ENCODE measurements at places on chromosomes 3 and 15.

DNA sequence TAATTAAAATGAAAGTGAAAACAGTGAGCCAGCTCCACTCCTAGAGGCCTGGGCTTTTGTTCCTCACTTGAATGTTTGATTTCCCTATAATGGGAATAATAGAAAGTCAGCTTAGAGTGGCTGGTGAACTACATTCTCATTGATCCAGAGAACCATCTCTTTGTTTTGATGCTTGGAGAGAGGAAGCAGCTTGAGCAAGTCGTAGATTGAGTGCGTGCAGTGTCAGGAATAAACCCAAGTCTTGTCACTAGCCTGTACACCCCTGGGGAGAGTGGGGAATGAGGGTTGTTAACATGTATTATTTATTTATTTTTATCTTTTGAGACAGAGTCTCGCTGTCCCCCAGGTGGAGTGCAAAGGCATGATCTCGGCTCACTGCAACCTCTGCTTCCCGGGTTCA lies 885 bp upstream of the LSG1 start:
- no peak for DNase-seq

- no peak for DNase-seq
These were observed 587.4 kb upstream of the MDFIC2 start for GRCh38 chr3:70899816-70900215.

DNA sequence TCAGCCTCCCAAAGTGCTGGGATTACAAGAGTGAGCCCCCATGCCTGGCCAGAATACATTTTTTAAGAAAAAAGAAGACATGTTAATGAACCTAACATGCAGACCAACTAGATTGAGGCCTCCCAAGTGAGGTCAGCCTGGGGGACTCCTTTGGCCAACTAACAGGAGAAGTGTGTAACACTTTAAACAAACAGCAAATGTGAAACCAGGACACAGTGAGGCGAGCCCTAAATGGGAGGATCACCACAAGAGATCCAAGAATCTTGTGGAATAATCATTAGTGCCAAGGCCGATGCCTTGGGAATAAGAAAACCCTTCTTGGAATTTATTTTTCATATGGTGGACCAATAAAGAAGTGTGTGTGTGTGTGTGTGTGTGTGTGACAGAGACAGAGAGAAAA lies 73.9 kb downstream of the ATP10A start:
- no peak for DNase-seq

- no peak for DNase-seq
These were observed 76.9 kb downstream of the MRPL46 start for GRCh38 chr15:88390164-88390901.

GRCh38 chr3:194330160-194330559 lies 21.0 kb downstream of the CPN2 start:
- no peak for DNase-seq

GRCh38 chr3:185561958-185562357 lies 9.6 kb upstream of the LIPH start:
- DNase-seq: no peak

GRCh38 chr15:33284336-33284735 lies 26.4 kb upstream of the RYR3 start:
- no peak for DNase-seq

GRCh38 chr15:51093488-51093838 lies 1.2 kb downstream of the TNFAIP8L3 start:
- DNase-seq: no peak

DNA sequence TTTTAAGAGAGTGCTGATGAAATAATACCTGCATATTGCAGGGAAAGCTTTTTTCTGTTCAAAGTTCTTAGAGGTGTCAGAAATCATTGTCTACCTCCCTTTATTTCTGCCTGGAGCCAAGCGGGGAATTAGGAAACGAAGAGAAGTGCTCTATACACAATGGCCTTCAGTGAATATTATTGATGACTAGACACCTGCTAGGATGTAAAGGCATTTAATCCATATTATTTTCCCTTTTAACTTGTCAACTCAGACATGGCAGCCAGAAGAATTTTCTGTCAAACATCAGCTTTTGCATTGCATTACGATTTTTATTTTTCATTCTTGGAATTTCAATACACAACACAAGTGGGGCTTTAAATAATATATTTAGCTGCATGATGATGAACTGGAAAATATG lies 24.7 kb downstream of the CADM2 start:
- no peak for DNase-seq

DNA sequence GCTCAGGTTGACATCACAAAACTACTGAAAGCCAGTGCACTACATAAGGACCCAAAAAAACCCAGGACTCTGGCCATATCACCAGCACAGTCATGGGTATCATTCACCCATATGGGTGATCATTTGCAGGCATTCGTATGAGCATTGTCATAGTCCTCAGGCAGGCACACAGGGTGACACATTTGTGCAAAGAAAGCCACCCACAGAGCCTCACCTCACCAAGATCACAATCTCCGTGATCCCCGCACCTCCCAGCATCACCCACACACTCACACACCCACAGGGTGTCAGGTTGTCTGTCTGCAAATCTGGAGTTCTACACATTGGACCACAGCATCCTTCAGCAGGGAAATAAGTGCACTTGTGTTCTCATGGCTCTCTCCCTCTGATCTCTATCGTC lies 166.0 kb upstream of the LPP start:
- no peak for DNase-seq

DNA sequence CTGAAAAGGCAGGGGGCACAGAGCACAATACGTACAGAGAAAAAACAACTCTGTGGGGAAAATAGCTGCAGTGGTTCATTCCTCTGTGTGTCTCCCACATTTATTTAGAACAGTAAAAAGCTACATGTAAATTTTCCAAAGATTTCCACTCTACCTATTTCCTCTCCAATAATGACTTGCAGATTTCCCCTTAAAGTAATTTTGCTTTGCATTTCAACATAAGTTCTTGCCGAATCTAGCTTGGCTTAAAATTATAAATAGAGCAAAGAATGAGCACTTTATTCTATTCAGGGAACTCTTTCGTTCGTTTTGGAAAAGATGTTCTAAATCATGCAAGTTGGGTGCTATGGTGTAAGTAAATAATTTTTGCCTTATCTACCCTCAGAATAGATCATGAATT lies 58.2 kb upstream of the NR2E3 start:
- no peak for DNase-seq

Measured in stimulated activated CD8-positive, alpha-beta memory T cell treated with anti-CD3 and anti-CD28 coated beads, Interleukin-4, amount 100 ng/mL, for 1 hour (primary cell).